ENCODE measurements at places on chromosomes 11 and 22.

DNA sequence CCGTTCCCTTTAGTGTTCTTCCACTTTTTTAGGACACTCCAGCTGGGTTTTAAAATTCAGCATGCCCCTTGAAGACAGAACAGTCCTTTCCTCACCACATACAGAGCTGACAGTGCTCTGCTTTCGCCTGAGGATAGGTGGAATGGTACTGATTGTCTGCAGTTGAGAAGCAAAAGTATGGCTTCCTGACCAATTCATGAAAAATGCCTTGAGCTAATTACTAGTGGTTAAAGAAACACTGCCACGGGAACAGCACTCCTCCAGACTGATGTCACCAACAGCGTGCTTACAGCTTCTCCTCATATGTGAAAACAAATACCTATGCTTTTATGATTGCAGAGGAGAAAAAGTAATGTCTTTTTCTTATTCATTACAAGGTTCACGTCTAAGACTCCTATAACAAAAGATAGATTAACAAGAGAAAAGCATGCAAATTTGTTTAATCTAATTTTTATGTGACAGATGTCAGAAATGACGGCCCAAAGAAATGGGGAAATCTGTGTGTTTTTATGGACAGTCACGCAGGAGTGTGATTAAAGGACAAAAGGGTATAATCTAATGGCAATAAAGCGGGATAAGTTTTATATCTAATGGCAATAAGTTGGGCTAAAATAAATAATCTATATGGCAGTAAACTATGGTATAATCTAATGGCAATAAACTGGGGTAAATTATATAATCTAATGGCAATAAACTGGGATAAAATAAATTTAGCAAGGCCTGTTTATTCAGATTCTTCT, 123.4 kb upstream of the ARHGAP42 start:
- DNase-seq = no peak

GRCh38 chr11:62974848-62975522, 9.8 kb downstream of the SLC22A6 start:
- no peak for DNase-seq

GRCh38 chr11:102473543-102473942, 21.0 kb upstream of the TMEM123 start:
- DNase-seq = no peak

GRCh38 chr11:28245131-28245530, 136.9 kb downstream of the METTL15 start:
- no peak for DNase-seq

DNA sequence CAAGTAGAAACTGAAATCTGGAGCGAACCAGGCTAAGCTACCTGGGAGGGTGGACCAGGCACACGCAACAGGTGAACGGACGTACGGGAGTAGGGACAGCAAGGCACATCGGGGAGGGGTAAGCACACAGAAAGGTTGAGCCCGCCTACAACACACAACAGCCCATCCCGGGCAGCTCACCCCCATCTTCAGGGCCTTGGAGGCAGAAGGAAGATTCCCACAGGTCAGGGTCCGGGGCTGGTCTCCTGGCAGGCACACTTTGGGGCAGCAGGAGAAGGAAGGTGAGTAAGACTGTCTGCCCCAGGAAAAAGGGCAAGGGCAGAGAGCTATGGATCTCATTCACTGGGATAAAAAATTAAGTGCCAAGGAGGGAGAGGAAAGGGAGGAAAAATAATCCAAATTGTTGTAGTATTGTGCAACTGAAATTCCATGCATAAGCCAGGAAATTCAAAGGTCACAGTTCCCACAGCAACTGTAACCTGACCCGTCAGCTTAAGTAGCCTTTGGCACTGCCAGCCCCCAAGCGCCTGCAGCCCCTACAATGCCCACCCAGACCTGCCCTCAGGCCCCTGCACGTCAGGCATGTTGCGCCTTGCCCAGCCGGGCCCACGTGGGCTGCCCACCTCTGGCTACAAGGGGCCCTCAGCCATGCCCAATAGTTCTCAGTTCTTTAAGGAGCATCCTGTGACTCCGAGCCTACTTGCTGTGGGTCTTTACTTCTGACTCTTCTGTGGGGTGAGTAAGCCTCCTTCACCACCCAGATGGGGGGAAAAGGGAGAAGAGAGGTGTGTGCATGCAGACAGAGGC, 51.8 kb downstream of the MICAL3 start:
- no peak for DNase-seq

- no peak for DNase-seq
Observed at GRCh38 chr22:50612168-50612527, 11.6 kb downstream of the MAPK8IP2 start.

DNA sequence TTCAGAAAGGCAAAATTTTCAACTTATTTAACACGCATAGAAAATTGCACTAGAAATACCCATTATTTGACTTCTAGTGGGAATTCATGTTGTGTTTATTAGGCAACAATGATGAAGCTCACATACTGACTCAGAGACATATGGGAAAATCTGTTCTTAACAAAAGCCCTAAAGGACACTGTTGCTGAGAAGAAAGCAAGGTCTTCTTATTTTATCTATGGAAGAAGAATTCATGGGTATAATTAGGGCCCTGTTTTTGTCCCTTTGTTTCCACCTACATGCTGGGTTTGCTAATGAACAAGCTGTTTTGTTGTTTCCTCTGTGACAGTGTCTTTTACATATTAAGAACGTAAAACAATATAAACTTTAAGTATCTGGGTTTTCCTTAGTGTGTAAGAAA, 606.7 kb upstream of the ARHGAP42 start:
- no peak for DNase-seq

DNA sequence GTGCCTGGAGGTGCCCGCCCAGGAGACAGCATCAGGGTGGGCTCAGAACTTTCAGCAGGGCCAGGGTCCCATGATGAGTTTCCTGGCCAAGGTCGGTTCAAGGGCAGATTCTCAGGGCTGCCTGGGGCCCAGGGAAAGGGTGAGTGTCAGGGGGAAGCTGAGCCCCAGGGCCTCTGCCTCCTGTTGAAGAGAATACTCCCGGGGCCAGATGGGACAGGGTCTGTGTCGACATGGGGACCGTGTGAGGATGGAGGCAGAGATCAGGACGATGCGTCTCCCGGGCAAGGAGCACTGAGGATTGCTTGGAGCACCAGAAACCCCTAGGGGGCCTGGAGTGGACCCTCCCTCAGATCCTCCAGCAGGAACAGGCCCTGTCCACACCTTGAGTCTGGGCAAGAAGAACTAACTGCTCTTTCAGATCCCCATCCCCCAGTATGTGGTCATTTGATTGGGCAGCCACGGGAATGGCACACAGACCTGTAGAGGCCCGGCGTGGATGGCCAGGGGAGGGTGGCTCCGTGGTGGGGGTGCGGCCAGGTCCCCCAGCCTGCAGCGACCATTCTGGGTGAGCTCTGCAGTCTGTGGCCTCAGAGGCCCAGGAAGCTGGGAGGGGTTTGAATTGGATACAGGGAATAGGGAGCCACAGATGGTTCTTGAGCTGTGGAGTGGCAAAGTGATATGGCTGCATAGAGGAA, 1078.7 kb downstream of the BRD1 start:
- DNase-seq = no peak

GRCh38 chr11:104852811-104853210, 45.4 kb downstream of the CASP12 start:
- no peak for DNase-seq

DNA sequence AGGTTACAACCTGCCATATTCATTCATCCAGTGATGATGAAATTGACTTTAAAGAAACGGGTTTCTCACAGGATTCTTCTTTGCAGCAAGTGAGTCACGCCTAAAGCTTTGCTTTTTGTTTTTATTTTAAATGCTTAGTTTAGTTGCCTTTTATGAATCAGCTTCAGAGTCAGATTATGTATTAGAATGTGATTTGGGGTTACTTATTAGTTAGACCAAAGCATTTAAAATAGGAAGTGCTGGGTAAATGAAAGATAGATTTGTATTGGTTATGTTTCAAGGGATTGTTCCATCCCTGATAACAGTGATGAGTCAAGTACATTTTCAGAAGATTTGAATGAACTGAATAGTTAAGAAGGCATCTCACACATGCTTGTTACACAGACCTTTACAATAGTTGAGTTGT, 101.3 kb upstream of the GAL start:
- DNase-seq = no peak

GRCh38 chr22:28229566-28230485, 310.8 kb upstream of the PITPNB start:
- DNase-seq = no peak

- DNase-seq = no peak
Observed at GRCh38 chr11:128555606-128556005, 31.8 kb downstream of the ETS1 start.

DNA sequence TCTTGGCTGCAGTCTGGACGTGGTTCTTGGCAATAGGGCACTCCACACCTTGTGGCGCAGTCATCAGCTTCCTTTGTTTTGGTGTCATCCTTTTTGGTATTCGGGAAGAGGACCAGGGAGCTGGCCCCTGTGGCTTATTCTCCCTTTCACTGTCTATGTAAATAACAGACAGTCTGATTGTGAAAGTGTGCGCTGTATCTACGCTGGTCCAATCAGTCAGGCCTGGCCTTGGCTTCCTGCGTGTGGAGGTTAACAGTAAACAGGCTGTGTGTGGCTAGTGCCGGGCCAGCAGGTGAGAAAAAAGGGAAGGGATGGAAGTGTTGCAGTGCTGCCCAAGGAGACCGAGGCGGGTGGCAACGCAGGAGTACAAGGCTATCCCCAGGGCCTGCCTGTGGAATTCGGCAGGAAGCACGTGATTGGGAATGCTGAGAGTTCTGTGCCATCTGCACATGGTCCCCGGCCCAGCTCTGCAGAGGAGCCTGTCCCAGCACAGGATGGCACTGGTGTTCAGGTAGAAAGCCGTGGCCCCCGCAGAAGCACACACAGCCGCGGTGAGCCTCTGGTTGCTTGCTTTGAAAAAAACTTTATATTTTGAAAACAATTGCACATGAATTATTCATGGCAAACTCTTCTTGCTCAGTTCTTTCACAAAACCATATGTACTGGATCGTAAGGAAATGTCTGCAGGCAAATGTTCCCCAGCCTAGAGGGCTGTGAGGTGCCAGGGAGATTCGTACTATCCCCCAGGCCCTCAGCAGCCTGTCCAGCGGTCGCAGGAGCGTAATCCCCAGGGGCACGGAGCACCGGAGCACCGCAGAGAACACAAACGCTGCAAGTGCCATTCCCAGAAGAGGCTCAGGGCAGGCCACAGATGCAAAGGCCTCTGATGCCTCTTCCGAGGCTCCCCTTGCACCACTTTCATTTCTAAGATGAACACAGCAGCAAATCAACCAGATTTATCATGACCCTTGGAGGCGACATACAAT, 174.5 kb downstream of the EFCAB6 start:
- no peak for DNase-seq
